ENCODE measurements at places on chromosomes 7 and 10.

DNA sequence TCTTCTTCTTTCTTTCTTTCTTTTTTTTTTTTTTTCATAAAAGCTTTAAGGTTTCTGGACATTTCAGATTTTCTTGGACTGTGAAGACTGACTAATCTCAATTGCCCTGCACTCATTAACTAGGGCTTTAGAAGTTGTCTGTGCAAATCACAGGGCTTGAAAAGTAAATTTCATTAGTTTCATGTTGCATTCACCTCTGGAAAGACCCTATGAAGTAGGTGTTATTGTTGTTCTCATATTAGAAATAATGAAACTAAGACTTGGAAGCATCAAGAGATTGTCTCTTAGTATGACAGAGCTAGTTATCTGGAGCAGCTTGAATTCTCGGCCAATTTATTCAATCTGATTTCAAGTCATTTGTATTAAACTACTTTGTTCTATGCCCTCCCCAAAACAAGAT is 28.2 kb upstream of the SEMA3D start:
- no peak for DNase-seq

DNA sequence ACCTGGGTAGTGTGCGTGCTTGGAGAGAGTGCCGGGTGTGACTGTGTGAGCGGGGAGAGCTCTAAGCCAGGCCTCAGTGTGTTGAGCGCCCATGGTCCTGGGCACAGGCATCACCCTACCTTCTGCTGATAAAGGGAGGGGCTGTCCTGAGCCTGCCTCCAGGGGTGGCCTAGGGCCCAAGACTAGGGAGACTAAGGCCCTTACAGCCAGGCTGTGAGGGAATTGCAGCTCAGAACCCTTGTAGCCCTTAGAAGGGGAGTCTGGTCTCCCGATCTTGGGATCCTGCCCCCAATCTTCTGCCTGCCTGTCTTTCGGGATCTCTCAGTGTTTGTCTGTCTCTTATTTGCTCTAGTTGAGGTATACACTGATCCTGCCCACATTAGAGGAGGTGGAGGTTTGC is 41.2 kb downstream of the PAX2 start:
- DNase-seq: no peak

- no peak for DNase-seq
Observed at GRCh38 chr7:17307969-17308648, 9.7 kb downstream of the AHR start.

DNA sequence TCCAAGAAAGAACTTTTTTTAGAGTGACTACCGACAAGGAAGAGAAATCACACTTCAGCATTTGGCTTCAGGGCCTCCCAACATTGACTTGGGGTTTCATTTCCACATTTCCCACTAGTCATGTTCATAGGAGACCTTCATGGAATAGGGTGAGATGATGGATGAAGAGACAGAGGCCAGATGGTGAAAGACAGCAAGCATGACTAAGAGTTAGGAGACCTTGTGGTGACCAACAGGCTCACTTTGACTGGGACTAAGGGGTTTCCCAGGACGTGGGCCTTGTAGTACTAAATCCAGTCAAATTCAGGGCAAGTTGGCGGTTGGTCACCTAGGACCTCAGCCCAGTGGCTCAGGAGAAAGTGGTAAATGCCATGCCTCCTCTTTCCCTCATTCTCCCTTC is 3.0 kb upstream of the GIMAP5 start:
- no peak for DNase-seq

DNA sequence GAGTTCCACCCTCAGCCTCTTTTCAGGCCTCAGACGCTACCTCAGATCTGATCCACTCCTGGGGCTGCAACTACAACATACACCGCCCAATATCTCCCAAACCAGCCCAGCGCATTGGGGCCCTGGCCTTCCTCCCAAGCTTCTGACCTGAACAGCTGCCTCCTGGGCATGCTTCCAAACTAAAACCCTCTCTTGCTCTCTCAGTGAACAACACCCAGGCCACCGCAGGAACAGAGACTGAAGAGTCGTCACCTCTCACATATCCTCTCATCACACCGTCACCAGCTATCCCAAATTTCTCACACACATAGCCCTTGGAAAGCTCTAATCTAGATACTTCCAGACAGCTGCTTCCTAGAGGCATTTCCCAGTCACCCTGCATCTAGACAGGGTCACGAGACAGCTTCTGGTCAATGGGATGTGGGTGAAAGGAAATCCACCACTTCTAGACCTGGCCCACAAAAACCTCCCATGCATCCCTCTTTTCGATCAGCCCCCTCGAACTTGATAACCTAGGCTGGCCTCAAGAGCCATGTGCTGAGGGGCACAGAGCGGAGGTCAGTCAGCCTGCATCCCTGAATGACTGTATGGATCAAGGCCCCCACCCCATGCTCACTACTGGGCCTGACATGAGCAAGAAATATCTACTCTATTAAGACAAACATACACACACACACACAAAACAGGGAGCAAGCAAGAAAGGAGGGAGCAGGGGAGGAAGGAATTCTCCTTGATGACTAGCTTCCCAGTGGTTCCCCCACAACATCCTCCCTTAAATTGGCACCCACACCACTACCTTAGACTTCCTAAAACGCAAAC is 1.8 kb downstream of the PARP12 start:
- no peak for DNase-seq

- no peak for DNase-seq
Observed at GRCh38 chr7:91876391-91877133, 3.9 kb downstream of the MTERF1 start.

DNA sequence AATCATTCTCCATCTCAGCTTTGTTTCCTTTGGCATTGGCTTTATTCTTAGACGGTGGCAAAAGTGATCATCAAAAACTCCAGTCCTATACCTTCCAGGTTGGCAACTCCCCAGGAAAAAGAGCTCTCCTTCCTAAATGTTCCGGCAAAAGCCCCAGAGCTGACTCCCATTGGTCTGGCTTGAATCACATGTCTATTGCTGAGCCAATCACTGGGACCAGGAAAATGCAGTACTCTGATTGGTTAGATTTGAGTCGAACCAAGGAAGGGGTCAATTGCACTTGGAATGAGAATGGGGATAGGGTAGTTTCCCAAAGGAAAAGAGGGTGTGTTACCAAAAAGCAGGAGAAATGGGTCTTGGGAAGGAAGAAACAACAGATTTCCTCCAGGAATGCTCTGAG is 22.3 kb downstream of the LEP start:
- no peak for DNase-seq

GRCh38 chr7:2761131-2761624 is 73.2 kb downstream of the AMZ1 start:
- DNase-seq: no peak

DNA sequence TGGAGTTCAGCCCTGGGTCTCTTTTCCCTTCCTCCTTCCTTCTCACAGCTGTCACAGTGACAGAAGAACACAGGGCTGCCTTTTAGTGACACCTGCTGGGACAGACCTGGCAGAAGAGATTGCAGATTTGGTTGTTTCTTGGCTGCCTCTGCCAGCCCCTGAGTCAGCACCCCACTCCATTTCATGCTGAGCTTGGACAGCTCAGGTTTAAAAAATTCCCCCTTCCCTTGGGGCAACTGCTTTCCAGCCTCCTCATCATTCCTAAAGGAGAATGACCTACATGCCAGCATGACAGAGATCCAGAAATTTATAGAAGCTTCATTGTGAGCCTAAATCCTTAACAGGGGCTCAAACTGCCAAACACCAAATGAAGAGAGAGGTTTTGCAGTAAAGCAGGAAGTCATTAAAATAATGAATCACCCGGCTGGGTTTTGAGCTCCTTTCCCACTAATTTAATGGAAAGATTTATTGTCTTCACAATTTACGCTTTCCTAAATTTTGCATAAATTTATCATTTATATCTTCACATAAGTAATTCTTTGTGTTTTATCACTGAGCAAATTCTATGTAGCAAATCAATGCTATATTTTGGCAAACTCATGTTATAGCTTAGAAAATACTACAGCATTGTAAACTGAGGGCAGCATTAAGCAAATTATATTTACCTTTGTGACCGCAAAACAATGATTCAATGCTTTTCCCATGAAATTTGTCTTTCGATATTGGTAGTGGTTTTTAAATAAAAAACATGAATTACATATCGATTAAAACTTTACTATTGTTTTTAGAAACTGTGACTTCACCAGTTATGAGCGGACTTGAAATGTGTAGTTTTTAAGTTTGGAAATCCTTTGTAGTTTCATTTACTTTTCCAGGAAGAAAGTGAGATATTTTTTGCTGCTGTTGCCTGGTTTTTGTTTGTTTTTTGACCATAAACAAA is 399.5 kb upstream of the ANKRD30A start:
- peak; percentile 21 for DNase-seq

DNA sequence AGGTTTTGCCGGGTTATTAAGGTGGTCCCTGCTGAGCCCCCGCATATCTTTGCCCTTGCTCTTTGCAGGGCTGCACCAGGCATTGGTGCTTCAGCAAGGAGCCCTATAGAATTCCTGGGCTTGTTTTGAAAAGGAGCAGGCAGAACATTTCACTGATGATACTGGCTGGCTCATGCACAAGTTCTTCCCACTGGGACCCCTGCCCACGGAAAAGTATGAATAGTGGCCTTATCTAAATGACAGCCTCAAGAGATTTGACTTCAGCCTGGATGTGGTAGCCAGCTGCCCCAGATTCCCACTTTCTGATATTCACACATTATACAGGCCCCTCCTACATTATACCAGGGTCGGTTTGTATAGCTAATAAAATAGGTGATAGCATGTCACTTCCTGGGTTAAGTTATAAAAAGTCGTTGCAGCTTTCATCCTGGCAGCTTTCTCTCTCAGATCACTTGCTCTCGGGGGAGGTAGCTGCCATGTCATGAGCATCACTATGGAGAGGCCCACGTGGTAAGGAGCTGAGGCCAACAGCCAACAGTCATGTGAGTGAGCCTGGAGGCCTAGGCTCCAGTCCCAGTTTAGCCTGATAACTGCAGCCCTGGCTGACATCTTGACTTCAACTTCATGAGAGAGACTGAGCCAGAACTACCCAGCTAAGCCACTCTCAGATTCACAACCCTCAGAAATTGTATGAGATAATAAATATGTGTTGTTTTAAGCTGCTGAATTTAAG is 16.8 kb upstream of the CRTAC1 start:
- peak; percentile 61 for DNase-seq

DNA sequence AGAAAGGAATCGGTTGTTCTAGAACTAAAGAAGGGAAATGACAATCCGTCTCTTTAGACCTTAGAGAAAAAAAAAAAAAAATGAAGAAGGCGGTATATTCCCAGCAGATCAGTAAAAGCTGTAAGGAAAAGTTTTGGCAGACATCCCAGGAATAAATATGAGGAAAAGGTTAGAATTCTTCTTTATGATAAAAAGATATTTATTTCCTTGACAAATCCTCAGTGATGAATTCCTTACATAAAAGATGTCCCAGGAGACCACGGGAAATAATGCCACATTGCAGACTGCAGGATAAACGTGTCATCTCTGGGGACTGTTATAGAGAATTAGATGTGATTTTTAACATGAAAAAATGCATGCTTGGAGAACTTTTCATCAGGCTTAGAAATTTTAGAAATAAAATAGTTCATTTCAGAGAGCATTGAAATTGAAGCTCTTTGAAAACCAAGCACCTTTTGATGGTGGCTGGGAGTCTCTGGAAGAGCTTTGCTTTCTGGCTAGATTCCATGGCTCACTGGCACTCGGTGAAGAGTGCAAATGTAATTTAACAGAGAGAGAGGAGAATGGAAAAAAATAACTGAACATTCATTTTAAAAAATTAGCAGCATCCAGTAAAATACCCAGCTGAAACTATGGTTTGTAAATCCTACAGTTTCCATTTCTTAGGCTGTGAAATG is 98.2 kb downstream of the PRPF18 start:
- no peak for DNase-seq

GRCh38 chr10:101354328-101355071 is 535 bp downstream of the BTRC start:
- DNase-seq: no peak

DNA sequence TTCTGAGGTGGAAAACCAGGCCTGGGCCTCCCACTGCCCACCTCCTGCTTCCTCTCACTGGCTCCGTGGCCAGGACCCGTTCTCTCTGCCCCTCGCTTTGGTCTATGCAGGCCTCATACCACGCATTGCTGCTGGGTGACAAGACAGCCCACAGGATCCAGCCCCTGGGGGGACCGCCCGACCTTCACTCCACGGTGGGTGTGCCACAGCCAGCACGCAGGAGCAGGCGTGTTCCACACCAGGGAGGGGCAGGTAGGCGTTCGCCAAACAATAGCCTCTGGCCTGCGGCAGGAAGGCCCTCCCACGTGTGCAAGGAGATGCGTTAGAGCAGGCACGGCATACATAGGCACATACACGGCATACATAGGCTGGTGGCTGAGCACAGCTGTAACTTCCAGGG is 233.4 kb downstream of the WDR37 start:
- DNase-seq: no peak

DNA sequence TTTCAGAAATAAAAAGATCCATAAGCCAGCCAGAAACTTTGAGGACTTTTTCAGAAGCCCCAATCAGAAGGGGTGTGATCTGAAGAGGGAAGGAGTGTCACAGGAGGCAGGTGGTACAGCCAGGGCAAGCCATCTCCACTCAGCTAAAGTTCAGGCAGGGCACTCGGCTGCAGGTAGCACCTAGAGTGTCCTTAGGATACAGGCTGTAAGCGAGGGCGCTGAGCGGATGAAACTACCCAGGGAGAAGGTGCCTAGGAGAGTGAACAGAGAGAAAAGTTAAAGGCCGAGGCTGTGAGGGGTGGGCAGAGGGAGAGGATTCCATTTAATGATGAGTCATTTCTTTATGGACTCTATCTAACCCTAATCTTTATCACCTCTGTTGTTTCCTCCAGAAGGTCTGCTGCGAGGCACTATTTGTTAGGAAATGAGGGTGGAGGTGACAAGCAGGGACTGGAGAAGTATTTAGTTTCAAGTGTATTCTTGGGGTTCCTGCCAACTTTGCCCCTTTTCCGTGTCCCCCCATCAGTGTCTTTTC is 29.8 kb upstream of the ZCCHC24 start:
- no peak for DNase-seq

DNA sequence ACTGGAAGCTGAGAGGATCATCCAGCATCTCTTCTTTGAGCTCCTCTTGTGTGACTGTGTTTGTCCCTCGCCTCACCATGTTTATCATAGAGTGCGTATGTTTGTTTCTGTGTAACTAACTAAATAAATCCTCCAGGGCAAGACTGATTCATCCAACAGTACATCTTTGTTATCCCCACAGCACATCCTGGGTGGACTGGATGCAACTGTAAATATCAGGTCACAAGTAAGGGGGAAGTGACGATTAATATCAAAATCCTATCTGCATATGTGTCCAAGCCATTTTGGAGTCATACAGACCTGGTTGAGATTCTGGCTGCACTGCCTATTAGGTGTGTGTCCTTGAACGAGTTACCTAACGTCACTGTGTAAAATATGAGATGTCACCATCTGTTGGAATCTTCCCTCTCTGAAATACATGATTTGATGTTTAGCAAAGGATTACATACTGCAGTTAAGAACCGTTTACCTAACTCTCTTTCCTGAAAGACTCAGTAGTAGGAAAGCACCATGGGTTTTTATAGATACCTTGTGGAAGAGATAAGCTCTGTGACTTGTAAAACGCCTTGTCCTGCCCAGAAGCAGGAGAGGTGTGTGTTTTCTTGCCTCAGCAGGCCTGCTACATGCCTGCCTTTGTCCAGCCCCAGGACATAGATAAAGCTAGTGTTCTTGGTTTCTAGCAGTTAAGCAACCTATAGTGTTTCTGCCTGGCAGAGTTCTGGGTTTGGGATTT is 25.8 kb downstream of the WBP1L start:
- DNase-seq: no peak

GRCh38 chr10:107727767-107728317 is 563.3 kb upstream of the SORCS1 start:
- DNase-seq: no peak

All from amygdala (tissue), 56 donors.